ENCODE measurements at places on chromosomes 11 and 22.

DNA sequence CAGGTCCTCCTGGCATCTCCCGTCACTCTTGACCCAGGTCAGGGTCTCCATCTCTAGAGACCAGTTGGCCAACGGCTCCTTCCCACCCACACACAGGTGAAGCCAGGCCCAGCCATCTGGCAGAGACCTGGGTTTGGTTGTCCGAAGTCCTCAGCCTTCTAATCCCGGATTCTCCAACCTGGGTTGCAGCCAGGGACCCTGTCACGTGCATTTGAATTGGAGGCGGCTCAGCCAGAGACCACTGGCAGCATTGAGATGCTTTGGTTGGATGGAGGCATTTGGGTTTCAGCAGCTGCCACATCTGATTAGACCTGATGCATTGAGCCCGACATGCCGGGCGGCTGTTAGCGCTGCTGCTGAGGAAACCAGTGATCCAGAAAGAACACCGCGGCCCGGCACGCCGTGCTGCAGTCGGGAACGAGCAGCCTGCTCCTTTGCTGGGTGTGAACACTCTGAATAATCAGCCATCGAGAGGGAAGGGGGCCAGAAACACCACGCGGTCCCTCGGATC, 163.2 kb downstream of the BRD1 start:
- DNase-seq = no peak

- no peak for DNase-seq
Observed at GRCh38 chr11:134536219-134536618, 124.2 kb upstream of the B3GAT1 start.

- DNase-seq = no peak
Observed at GRCh38 chr11:58616594-58616993, 5.9 kb upstream of the CNTF start.

DNA sequence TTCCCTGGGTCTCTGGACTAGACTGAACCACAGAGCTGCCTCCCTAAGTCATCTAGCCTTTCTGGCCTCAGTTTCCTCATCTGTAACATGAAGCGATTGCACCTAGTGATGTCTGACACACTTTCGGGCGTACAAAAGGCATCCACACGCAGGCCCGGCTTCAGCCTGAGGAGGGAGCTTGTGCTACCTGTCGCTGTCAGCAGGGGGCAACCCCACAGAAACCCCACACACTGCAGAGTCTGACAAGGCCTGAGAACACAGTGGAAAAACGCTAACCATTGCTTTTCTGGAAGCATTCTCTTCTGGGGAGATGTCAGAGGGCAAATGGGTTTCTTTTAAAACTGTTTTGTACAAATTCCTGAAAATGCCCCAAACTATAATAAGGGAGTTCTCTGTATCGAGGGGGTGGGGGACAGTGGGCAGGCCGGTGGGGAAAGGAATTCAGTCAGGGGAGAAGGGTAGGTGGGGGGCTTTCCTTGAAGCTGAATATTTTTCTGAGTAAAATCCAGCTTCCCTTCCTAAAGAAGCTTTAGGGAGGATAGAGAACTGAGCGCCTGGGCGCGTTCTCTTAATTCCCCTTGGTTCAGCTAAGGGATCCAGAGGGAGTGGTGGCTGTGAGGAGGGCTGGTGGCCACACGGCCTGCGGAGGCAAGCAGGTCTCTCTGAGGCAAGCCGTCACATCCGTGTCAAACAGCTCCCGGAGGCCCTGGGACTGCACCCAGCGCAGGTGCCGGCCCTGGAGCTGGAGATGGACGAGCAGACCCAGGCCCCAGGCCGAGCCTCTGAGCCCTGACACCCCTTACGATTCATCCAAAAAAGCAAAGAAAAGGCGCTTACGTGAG, 533 bp downstream of the ELF5 start:
- DNase-seq = no peak

DNA sequence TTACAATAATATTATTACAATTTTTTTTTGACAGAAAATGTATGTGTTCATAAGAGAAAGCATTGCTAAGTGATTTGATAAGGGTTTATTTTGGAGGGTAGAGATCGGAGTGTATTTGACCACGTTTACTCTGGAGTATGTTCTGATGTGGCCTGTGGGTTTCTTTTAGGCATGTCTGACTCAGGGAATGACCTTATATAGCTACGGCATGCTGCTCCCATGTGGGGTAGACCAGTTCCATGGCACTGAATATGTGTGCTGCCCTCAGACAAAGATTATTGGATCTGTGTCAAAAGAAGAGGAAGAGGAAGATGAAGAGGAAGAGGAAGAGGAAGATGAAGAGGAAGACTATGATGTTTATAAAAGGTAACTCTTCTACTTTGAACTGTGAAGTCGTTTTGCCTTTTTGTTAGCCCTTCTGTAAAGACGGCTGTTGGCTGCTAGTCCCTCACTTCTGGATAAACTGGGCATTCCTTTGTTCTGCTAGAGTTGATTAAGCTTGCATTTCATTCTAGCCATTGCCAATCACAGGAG, 38.1 kb upstream of the ST14 start:
- no peak for DNase-seq

- DNase-seq = no peak
Observed at GRCh38 chr11:1226226-1226985, 3.5 kb downstream of the MUC5B start.

DNA sequence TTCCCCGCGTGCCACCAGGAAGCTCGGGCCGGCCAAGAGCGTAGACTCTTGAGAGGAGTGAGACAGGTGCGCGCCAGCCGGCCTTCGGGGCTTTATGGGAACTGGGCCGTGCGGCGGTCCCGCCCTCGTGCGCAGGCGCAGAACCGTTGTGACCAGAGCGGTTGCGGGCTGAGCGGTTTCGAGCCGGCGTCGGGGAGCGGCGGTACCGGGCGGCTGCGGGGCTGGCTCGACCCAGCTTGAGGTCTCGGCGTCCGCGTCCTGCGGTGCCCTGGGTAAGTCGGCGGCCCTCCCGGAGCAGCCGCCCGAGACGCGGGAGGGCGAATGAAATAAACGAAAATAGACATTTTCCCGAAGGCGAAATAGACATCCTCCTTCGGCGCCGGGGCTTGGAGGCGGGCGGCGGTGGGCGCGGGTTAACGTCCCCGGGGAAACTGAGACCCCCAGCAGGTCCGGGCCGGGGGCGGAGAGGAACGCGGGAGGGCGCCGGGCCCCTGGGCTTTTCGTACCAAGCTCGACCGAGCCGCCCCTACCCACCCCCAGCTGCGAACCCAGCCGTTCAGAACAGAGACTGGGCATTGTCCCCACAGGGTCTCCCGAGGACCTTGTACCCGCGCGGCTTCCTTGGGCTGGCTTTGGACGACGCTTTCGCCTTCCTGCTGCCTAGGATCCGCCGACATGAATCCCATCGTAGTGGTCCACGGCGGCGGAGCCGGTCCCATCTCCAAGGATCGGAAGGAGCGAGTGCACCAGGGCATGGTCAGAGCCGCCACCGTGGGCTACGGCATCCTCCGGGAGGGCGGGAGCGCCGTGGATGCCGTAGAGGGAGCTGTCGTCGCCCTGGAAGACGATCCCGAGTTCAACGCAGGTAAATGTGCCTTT, at the start of gene ASRGL1:
Gene ASRGL1, plus strand, starts transcription at position 146 of the 879 bp plus-strand sequence. Its CDS starts 530 bp downstream, at position 676.
- DNase-seq = peak; percentile 84

DNA sequence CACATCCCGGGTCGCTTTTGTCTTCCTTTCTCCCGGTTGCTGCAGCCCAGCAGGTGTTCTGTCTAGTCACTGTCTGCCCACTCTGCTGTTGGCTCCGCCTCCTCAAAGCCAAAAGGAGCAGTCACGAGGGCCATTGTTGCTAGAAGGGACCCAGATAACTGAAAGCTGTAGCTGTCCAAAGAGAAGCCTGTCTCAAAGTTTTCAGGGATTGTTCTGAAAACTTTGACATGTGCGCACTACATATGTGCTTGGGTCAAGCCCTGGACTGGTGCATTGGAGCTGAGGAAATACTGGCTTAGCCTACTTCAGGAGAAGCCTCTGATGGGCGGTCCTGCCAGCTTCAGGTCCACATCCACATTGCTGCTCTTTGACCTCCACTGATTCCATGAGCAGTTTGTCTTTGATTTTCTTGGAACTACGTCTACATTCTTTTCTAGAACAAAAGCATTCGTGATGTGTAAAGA, 8.8 kb upstream of the OR2AT4 start:
- no peak for DNase-seq

DNA sequence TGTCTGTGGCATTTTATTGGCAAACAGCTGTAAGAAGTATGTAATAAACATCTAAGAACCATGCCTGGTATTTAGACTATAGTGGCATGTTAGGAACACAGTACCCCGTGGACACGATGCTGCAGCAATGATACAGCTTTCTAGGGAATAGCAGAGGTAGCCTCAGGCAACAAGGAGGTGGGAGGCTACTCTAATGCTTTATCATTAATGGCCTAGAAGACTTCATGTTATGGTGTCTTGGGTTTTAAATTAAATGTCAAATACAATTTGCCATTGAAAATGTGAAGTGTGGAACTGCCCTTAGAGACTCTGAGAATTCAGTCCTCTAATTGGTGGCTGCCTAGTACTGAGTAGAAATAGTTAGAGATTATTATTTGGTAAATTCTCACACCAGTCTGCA, 516.9 kb downstream of the CNTN5 start:
- DNase-seq = no peak

DNA sequence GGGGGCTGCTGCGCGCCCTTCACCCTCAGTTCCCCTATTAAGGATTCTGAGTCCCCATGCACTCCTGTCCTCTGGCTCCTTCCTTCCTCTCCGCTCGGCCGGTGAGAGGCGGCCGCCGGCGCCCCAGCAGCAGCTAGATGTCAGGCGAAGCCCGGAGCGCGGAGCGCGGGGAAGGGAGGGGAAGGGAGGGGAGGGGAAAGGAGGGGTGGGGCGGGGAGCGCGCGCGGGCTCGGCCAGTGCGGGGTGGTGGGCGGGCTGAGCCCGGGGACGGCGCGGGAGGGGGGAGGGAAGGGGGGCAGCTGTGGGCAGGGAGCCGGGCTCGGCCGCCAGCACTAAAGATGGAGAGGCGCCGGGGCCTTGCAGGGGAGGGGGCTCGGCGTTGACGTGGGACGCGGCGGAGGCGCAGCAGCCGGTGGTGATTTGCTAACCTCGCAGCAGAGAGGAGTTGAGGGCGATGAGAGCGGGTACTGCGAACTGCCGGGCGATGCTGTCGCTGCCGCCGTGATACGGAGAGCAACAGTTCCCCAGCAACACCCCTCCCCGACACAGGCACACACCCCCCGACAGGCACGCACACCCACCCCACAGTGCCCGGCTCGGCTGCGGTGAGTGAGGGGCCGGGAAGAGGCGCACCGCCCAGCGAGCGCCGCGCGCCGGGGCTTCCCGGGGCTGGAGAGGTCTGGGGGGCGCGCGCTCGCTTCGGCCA, at the start of gene ZBTB16:
Gene ZBTB16, plus strand, starts transcription at position 434 of the 706 bp plus-strand sequence. CDS start 3,590 bp downstream, outside the sequence.
- no peak for DNase-seq

DNA sequence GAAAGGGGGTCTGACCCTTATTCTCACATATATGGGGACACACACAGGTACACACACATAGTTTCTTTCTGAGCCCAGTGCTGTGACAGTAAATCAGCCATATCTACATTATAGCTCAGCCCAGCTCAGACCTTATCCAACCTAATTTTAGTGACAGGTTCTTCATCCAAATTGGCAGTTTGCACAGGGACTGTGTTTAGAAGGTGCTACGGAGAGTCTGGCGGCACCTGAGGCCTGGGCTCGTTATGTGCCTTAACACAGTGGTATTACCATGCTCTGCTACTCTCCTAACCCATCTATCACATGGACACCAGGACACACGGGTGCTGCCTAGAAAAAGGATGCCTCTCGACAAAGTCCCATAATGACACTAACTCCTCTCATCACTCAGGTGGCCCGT, 109.3 kb downstream of the GALNT18 start:
- DNase-seq = no peak

DNA sequence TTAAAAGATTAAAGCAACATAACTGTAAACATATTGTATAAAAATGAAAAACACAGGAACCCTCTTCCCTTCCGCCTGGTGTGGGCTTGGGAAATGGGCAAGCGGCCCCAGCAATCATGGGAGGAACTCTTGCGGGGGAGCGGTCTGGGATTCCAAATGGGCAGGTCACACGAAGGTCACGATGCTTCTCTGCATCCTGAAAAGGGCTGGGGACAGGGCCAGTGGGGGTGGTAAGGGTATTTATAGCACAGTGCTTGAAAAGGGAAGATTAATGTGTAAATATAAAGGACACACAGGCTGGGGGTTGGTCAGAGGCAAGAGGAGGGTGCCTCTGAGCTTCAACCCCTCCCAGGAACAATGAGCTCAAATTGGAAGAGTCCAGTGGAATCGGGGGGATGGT, 46.9 kb upstream of the OR4B1 start:
- no peak for DNase-seq

DNA sequence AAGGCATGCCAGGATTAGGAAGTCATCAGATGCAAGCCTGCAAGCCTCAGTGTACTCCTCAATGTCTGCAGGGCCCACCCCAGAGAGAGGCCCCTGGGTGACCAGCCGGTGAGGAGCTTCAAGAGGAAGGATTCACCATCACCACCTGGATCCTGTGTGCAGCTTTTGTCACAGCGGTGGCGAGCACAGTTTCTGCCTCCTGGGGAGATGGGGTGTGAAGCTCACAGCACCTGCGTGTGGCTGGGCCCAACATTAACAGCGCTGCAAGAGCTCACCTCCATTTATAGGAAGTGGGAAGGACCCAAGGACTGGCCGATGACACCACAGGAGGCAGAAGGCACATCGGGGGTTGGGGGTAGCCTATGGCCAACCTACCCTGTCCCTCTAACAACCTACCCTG, 235.3 kb downstream of the CTTN start:
- no peak for DNase-seq

DNA sequence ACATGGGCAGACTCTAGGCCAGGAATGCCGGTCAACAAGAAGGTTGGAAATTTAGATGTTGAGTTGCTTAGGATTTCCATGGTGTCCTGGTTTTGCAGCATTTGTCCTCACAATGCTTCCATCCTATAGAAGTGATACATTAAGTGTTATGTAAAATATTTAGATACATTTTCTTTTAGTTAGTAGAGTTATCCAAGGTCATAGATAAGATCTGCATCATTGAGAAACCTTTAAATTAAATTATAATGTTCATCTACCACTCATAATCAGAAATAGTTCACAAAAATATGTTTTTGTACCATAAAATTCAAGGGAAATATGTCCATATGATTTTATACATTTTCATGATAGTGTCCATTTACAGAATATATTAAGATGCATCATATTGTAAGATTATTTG, at the start of gene OR51F1:
Gene OR51F1, minus strand, starts transcription at position 101 of the 400 bp plus-strand sequence. Its CDS starts 0 bp downstream, at position 101.
- DNase-seq = no peak

GRCh38 chr11:12581923-12582322, 92.3 kb upstream of the TEAD1 start:
- no peak for DNase-seq

- DNase-seq = no peak
Observed at GRCh38 chr11:8368194-8368593, 104.5 kb upstream of the LMO1 start.
